ENCODE measurements at places on chromosomes 4 and X.
A peak's percentile ranks its signal among the peaks of the same experiment; 100 is the strongest.

DNA sequence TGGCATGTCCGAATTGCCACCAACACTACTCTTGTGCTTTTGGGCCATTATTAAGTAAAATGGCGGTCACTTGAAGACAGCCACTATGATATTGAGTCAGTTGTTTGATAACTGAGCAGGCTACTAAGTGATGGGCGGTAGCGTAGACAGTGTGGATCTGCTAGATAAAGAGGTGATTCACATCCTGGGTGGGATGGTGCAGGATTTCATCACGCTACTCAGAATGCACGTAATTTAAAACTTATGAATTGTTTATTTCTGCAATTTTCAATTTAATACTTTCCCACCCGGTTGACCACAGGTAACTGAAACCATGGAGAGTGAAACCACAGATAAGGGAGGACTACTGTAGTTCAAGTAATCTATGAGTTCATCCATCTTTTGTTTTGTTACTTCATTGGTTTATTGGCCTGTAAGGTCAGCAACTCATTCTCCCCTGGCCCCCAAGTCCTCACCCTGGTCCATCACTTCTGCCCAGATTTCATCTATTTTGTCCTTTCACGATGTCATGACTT is 2.9 kb downstream of the ARAF start:
- no peak for DNase-seq

- DNase-seq, result no peak
These were observed 287.1 kb downstream of the PPARGC1A start for GRCh38 chr4:23602720-23603119.

- DNase-seq, result peak; percentile 35
These were observed 537.4 kb upstream of the PCDH7 start for GRCh38 chr4:30182786-30183185.

GRCh38 chr4:1466863-1467165 is 60.6 kb upstream of the NKX1-1 start:
- no peak for DNase-seq

- peak; percentile 6 for DNase-seq
These were observed 39.5 kb upstream of the MAP3K15 start for GRCh38 chrX:19554786-19555185.

DNA sequence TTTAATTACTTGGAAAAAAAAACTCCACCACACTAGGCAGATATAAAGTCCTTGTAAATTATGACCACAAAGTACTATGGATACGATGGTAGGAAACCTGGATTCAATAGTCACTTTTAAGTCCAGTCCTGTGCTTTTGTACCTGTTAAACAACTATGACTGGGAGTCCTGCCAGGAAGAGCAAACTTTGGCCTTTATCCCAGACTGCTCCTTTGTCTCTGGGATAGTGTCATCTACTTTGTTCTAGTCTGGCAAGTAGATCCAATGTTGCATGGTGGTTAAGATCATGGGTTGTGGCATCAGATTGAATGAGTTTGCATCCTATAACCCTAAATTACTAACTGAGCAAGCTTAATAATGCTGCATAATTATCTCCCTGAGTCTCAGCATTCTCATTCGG is 175.3 kb upstream of the FGF13 start:
- peak; percentile 44 for DNase-seq

DNA sequence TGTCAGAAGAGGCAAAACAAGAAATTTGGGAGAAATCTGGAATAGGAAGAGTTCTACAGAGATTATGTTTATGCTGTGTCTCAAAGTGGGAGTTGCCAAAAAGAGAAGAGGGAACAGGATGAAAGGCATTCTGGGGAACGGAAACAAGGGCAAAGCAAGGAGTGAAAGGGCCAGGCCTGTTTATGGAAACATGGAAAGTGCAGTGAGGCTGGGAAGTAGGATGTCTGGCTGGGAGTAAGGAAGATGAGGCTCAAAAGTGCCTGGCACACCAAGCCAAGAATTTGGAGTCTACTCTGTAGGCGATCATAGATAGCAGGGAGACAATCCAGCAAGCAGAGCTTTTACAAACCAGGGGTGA is 1.8 kb upstream of the CUL4B start:
- no peak for DNase-seq

GRCh38 chr4:4820739-4821138 is 38.7 kb upstream of the MSX1 start:
- no peak for DNase-seq

DNA sequence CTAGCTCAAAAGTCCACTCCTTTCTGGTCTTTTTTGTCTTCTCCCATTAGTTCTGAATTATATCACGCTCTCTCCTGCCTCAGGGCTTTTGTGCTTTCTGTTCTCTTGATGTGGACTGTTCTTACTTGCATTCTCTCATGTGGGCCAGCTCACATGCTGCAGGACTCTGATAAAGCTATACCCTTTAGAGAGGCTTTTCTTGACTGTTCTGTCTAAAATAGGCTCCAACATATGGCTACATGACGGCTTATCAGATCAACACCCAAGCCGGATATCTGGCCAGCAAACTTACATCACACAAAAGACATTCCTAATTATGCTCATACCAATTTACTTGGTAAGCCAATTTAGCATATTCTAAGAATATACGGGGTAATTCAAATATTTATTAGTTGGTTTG is 1494.5 kb downstream of the TECRL start:
- no peak for DNase-seq

DNA sequence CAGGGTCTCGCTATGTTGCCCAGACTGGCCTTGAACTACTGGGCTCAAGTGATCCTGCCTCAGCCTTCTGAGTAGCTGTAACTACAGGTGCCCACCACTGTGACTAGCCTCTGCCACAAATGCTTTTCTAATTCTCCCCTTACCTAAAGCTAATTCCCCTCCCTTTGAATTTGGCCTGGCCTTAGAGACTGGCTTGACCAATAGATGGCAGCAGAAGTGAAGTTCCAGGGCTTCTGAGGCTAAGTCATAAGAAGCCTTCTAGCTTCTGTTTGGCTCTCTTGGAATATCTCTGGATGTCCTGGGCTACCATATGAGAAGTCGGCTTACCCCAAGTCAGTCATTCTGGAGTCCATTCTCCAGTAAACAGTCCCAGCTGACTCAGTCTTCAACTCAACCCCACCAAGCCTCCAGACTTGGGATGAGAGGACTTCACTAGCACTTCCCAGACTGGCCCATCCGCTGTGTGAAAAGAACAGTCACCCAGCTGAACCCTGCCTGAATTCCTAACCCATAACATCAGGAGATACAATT is 61.0 kb downstream of the HPRT1 start:
- peak; percentile 50 for DNase-seq

DNA sequence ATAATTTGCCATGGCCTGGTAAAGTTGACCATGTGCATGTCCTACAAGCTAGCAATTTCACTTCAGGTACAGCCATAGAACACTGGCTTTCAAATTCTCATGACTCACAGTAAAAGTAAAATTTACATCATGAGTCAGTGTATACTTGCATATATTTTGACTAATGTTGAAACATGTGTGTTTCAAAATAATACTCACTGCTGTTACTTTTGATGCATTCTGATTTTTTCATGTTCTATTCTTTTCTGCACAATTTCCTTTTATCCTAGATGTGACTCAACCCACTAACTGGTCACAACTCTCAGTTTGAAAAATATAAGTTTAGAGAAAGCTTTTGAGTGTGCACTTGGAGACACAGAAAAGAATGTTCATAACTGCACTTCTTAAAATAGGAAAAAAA is 365.7 kb downstream of the FGF13 start:
- DNase-seq, result no peak

DNA sequence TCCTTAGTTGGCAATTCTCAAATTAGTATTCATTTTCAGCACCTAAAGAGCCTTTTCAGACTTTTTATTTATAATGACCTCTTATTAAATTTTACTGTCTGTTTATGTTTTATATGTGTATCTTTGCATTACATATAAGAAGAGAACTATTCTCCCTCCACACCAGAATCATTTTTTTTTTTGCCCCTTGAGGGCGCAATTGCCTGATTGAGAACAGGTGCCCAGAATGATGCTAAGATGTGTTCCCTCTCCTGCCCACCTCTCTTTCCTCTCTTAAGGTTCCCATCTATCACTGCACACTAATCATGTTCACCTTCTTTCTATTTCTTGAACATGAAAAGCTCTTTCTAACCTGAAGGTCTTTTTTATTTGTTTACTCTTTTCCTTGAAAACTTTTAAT is 44.2 kb upstream of the ADAM29 start:
- DNase-seq, result no peak

DNA sequence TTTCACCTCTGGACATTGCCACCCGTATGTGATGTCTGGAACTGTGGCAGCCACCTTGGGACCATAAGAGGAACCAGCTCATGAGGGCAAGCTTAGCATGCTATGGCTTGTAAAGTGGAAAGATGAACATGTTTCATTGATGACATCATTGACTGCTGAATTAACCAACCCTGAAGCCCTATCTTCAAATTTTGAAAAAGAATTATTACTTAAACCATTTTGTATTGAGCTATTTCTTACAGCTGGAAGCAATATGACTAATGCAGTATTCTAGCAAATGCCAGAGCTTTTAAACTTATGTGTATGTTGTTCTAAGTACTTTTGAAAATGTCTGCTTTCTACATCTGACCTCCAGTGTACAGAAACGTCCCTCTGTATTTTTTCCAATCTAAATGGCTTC is 18.1 kb downstream of the GUCY2F start:
- DNase-seq, result peak; percentile 35

DNA sequence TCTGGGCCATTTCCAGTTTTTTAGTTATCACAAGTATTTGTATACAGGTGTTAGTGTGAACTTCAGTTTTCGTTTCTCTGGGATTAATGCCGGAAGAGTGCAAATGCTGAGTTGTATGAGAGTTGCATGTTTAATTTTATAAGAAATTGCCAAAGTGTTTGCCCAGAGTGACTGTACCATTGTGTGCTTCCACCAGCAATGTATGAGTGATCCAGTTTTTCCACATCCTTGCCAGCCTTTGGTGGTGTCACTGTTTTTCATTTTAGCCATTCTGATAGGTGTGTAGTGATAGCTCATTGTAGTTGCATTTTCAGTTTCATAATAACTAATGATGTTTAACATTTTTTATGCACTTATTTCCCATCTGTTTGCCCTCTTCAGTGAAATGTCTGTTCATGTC is 18.4 kb downstream of the PLS3 start:
- no peak for DNase-seq

- DNase-seq, result no peak
These were observed 63.0 kb upstream of the SLC10A4 start for GRCh38 chr4:48420144-48420543.

DNA sequence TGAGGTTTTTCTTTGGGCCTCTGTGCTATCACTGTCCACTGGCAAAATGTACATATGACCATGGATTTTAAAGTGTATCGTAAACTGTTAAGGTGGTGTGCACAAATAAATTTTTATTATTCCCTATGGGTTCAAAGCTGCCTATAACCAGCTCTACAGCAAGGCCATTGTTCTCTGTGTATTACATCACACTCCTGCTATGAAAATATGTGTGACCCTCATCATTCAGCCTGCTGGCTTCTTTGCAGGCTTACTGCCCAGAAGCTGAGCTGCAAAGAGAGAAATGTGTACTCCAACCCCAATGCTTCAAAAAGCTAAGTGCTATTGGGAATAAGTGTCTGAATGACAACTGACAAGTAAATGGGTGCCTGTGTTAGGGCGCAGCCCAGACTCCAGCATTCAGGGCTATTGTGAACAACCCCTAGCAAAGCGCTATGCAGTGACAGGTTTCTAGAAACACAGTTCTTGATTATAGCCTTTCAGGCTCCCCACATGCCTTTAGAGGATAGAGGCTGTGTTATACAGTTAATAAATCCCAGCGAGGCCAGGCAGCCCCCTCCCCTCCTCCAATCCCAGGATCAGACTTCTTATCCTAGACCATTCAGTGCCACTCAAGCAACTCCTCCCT is 220.4 kb upstream of the RADX start:
- no peak for DNase-seq

DNA sequence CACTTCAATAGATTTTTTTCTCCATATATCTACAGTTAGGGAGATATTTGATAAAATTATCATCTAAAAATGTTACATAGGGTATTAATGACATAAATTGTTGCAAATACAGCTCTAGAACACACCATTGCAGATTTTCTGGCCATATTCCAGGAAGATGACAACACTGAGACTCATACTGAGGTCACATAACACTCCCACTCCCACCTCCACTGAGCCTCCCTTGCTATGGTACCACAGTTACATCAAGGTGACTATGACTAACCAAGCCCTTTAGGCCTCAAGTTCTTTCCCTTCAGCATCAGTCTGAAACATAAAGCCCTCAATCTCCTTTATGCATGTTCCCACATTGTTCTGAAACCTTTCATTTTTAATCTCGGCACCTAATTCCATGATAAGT is 932.0 kb upstream of the IGFBP7 start:
- DNase-seq, result no peak

DNA sequence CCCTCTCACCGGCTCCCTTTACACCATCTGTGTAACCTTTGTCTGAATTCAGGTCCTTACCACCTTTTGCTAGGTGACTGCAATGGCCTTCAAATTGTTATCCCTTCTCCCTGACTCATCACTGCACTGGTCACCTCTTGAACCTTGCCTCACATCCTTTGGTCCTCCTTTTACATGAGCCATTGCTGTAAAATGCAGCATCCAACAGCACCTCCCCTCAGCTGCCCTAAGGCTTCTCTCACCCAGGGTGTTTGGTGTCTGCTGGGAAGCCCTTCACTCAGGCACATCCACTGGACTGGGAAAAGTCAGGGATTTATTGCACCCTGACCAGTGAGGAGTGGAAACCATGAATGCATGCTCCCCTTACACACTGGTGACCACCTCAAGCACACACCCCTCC is 192.5 kb upstream of the GATB start:
- no peak for DNase-seq

- no peak for DNase-seq
These were observed 606.9 kb upstream of the PCDH10 start for GRCh38 chr4:132542228-132542627.

DNA sequence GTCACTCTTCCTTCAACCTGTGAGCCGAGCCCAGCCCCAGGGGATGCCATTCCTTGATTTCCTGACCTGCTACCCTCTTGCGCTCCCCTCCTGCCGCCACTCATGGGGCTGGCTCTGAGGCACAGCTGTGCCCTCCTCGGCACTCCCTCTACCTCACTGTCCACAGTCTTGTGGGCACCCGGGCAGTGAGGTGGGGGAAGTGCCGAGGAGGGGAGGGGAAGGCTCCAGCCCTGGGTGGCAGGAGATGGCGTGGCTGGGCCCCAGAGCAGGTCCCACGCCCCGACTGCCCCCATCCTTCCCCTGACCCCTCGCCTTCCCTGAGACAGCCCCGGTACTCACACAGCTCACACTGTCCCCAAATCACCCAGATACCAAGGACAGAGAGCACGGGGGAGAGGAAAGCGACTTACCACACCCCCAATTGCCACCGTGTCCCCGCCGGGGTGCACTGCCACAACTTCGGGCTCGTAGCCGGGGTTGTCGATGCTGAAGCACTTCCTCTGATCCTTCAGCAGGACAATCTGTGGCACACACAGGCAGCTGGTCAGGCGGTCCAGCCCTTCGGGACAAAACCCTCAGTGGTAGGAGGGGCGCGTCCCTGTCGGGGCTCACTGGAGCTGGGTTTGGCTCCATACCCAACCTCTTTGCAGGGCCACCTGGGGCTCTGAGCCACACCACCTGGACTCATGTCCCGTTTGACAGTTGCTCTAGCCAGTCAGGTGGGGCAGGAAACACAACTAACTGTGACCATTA is 37.9 kb downstream of the WDR1 start:
- no peak for DNase-seq

GRCh38 chr4:138938366-138938690 is 77.3 kb upstream of the NOCT start:
- peak; percentile 44 for DNase-seq

- no peak for DNase-seq
These were observed 7.1 kb downstream of the SLC25A31 start for GRCh38 chr4:127737295-127737694.

All from foreskin keratinocyte (primary cell).